ENCODE measurements at places on chromosomes 12 and 14.

- no peak for DNase-seq
Observed at GRCh38 chr12:49980501-49981349, 8.0 kb downstream of the AQP6 start.

GRCh38 chr14:59391388-59391787 is 73.8 kb downstream of the GPR135 start:
- no peak for DNase-seq

- no peak for DNase-seq
Observed at GRCh38 chr14:95183532-95184412, 26.4 kb upstream of the DICER1 start.

- no peak for DNase-seq
Observed at GRCh38 chr12:105948331-105948730, 190.4 kb downstream of the NUAK1 start.

DNA sequence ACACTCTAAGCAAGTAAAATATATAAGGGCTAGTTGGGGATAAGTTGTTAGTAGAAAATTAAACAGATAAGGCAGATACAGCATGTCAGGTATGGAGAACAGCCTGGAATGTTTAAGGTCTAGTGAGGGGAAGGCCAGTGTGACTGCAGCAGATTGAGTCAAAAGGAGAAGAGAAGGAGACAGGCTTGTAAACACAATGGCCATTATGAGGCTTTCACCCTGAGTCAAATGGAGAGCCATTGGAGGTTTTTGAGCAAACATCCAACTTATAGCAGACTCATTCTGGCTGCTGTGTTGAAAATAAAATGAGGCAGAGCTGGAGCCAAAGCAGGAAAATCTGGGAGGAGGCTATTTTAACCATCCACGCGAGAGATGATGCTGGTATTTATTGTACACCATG is 142.0 kb downstream of the DUSP6 start:
- no peak for DNase-seq

- no peak for DNase-seq
Observed at GRCh38 chr12:92634202-92634601, 68.6 kb upstream of the PLEKHG7 start.

DNA sequence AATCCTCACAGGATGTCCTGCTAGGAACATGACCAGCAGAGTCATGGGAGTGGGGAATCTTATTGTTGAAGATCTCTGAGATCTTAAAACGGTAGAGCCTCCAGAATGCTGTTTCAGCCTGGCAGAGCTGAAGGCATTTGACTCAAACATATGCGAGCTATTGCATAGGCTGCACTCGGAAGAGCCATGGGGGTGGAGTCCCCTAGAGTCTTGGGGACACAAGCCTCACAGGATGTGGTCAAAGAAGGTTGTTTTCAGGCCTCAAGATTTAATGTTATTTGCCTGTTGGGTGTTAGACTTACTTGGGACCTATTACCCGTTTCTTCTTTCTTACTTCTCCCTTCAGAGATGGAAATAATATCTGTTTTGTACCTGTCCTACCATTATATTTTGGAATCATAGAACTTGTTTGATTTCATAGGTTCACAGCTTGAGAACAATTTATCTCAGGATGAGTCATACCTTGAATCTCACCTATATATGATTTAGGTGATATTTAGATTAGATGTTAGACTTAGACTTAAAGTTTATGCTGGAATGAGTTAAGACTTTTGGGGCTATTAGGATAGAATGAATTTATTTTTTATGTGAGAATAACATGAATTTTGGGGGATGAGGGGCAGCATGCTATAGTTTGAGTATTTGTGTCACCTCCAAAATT is 172.2 kb upstream of the ATP2B1 start:
- DNase-seq, result no peak

GRCh38 chr12:82968631-82969367 is 282.1 kb downstream of the TMTC2 start:
- DNase-seq, result no peak

Measured in stimulated activated CD4-positive, alpha-beta T cell treated with anti-CD3 and anti-CD28 coated beads, Interleukin-15, amount 100 ng/mL, for 1 hour (primary cell).